ENCODE measurements at places on chromosomes 7 and 10.

DNA sequence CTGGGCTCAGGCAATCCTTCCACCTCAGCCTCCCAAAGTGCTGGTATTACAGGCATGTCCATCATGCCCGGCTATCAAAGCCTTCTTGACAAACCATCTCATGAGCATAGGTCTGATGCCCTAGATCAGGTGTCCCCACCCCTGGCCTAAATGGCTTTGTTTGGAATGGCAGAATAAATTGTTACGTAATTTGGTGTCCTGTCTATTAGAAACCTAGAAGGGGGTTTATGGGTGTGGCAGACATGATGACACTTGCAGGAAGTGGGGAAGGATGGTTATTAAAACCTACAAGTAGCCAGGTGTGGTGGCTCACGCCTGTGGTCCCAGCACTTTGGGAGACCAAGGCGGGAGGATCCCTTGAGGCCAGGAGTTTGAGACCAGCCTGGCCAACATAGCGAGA is 38.6 kb upstream of the MKLN1 start:
- DNase-seq: no peak

DNA sequence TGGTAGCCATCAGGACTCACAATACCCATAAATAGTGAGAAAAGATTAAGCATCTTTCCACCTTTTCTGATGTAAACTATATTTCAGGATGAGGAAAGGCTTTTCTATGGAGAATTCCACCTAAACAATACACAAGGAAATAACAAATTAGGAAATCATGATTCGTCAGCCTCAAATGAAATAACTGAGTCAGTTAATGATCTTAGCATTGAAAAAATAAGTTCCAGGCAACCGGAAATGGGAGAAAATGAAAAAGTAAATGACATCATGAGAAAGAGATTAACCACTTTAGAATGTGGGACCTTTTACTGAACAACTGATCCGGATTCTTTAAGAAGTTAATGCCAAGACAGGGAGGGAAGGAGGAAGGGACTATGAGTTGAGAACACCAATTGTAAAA is 742.3 kb downstream of the TNS3 start:
- DNase-seq: no peak

DNA sequence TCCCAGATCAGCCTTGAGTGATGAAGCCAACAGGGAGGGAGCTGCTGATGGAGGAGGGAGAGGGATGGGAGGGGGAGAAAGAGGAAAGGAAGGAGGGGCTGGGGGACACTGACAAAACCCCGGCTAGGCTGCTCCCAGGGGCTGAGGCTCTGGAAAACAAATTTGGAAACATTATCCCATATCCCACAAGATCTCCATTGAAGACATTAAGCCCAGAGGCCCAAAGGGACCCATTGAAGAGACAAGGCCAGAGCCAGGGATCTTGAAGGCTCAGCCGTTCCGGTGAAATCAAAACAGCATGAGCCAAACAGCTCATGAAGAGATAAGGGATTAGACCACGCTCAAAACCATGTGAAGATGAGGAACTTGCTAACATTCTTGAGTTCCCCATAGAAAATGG is 184.3 kb upstream of the ITGB1 start:
- DNase-seq: no peak

GRCh38 chr7:105157278-105157677 is 143.3 kb downstream of the KMT2E start:
- no peak for DNase-seq

GRCh38 chr7:83541187-83541960 is 107.6 kb downstream of the SEMA3E start:
- DNase-seq: no peak

DNA sequence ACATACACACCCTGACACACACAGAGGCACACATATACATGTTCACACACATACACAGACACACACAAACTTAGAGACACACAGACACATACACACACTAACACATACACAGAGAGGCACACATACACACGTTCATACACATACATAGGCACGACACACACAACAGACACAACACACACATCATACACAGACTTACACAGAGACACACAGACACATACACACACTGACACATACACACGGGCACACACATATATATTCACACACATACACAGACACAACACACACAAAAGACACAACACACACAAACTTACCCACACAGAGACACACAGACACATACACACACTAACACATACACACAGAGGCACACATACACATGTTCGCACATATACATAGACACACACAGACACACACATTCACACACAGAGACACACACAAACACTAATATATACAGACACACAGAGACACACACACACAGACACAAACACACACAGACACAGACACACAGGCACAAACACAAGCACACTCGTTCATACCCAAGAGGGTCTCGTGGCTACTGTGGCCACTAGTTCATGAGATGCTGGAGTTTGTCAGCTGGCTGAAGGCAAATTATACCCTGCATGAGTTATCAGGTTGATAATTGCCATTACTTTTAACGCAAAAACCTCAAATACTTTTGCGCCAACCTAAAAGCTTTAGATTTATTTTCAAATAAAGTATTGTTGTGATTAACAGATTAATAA is 17.7 kb upstream of the KLF6 start:
- no peak for DNase-seq

DNA sequence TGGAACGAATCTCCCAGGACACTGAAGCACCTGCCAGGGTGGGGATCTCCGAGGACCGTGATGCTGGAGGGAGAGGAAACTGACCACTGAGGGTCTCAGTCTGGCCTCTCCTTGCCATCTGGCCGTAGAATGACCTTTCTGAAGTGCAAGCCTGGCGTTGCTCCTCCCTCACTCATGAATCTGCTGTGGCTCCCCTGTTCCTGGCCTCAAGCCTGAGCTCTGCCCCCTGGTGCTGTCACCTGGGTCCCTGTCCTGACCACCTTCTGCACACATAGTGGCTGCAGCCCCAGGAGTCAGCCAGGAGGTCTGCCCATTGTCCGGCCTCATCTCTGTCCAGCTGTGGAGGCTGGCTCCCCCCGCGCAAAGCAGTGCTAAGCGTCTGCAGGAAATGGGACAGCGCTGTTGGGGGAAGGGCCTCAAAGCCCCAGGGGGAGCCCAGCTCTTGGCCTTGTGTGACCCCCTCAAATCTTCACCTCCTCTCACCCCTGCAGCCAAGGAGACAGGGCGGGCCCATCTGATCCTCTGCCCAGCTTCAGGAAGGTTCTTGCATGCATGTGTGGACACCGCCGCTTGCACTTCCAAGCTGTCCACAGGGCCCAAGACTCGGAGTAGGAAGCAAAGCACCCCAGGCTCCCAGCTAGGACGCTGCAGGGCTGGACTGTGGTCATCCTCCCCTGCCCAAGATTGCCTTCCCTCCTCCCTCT is 65.7 kb downstream of the MYL10 start:
- DNase-seq: no peak
